ENCODE measurements at places on chromosomes 6 and 20. TPM values are rescaled to one million over a fixed set of nuclear protein-coding genes. Genes with fewer than 3 reads are reported as not detected.

- no peak for DNase-seq
Observed at GRCh38 chr20:40160097-40160550, 528.9 kb downstream of the MAFB start.

- DNase-seq, result no peak
Observed at GRCh38 chr6:51616243-51616642, 471.2 kb downstream of the PKHD1 start.

DNA sequence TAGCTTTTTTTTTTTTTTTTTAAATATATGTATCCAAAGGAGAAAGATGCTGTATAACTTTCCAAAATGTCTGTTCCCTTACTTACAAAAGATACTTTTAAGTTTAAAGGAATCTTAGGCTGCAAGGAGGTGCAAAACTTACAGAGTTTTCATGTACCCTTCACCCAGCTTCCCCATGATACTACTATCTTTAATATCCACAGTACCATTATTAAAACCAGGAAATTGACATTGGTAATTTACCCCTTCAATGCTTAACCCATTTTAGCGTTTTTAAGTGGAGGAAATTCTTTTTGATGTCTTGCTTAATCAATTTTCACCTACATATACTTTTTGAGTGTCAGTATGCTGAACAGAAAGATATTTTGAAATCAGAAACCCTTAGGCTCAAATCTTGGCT, 310.9 kb downstream of the PRL start:
- no peak for DNase-seq

DNA sequence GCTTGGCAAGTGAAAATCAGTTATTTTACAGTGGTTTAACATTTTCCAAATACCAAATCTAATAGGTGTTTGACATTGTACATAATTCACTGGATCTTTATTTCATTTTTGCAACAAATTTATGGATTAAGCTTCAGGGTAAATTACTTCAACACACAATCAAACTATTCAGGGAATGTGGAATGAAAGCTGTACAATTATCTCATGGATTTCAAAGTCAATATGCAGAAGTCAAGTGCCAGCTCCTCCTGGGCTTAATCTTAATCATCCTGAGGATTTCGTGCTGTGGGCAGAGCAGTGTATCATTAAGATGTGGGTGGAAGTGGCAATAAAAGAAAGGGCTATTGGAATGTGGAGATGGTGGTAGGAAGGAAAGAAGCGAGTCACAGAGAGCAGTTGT, 548.8 kb downstream of the COL12A1 start:
- DNase-seq, result no peak

GRCh38 chr6:37669306-37669705, 28.4 kb downstream of the MDGA1 start:
- DNase-seq, result no peak

DNA sequence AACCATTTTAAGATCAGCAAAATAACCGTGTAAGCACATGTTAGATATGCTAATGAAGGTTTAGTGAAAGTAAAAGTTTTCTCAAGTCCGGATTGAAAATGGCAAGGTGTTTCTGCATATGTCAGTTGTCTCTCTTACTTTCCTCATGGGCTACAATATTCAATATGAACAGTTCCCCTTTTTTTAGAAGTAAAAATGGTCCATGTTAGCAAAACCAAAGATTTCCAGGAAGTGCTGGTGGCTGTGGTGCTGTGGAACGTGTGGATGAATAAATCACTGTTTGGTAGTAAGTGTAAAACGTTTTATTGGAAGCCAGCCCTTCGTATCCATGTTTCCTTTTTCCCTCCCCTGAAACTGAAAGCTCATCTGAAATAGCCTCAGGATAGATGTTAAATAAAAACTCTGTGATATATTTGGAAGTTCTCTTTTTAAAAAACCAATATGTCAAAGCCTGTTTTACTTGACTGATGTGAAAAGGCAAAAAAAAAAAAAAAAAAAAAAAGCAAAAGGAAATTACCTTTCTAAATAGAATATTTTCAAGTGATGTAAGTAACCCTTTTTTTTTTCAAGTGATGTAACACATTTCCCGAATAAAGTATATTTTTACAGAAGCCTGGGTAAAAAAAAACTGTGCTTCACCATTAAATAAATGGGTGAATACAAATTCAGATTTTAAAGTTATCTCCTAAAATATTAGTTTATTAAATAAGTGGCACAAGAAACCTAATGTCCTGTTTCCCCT, 41.9 kb downstream of the PLEKHG1 start:
- DNase-seq, result no peak

GRCh38 chr20:43681468-43681942, 14.6 kb downstream of the MYBL2 start:
- DNase-seq, result no peak

- no peak for DNase-seq
Observed at GRCh38 chr6:43295456-43295855, 2.6 kb upstream of the SLC22A7 start.

GRCh38 chr20:11296221-11296620, 621.5 kb upstream of the BTBD3 start:
- no peak for DNase-seq

DNA sequence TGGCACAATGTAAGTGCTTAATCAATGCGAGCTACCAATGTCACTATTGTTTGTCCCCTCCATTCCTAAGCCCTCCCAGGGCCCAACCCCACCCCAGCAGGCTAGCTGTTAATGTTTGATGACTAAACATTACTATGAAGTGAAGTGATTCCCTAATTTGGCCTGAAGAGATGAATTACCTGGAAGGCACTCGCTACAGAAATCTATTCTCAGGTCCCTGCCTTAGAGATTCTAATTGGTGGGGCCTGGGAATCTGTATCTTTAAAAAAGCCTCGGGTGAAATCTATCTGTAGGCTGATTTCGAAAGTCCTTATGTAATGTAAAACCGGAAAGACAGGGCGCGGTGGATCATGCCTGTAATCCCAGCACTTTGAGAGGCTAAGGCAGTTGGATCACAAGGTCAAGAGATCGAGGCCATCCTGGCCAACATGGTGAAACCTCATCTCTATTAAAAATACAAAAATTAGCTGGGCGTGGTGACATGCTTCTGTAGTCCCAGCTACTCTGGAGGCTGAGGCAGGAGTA, 16.9 kb upstream of the SNAI1 start:
- no peak for DNase-seq

DNA sequence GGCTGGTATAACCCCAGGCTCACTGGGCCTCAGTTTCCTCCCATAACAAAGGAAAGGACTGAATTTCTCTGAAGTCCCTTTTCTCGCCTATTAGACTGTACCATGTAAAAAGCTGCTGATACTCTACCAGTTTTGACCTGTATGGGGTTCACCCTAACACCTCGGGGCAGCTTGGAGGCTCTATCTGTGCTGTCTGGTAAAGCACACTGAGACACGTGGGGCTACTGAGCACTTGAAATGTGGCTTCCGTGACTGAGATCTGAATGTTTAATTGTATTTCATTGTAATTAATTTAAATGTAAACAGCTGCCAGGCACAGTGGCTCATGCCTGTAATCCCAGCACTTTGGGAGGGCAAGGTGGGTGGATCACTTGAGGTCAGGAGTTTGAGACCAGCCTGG, 24.0 kb downstream of the BMP7 start:
- DNase-seq, result no peak

DNA sequence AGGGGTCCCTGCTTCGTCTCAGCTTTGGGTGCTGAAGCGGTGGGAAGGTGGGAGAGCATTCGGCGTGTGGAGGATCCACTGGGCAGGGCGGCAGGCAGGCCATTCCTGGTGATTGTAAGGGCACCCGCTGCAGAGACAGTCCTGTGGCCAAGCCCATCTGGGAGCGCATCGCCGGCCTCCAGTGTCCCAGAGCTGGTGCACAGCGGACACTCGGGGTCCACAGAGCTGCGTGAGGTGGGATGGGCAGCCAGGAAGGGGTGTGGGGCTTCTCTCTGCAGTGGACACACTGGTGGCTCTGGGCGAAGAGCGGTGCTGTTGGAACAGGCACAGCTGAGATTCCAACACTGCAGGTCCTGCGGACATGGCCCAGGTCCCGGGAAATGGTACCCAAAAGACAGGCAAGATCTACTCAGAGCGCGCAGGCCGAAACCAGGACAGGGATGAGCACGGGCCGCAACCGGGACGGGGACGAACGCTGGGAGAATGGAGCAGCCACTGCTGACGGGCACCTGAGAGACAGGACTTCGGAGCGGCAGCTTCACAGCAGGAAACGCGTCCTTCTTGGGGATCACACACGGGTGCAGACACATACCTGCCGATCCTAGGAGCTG, 188.2 kb downstream of the ERMARD start:
- DNase-seq, result no peak

DNA sequence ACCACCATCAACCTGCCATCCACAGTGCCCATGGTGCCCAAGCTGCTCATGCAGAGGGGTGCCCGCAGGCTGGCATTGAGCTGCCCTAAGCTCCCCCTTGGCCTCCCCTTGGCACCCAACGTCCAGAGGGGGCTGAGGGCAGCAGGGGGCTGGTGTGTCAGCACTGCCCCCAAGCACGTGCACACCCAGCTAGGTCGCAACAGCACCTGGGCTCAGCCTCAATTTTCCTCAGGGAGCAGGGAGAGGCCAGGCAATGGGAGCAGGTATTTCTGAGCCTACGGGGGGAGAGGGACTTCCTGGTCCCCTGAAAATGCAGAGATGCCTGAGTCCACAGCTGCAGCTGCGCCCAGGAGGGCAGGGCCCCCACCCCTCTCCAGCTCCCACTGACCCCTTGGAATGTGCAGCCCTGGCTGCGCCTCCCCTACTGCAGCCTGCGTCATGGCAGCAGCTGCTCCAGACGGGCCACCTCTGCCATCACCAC, 204.2 kb downstream of the ANKRD60 start:
- no peak for DNase-seq

- DNase-seq, result no peak
Observed at GRCh38 chr6:17884498-17885478, 102.6 kb downstream of the KIF13A start.

GRCh38 chr6:146865756-146866379, 267.1 kb downstream of the ADGB start:
- DNase-seq, result no peak

- no peak for DNase-seq
Observed at GRCh38 chr20:50957276-50957675, 1.1 kb downstream of the DPM1 start.

DNA sequence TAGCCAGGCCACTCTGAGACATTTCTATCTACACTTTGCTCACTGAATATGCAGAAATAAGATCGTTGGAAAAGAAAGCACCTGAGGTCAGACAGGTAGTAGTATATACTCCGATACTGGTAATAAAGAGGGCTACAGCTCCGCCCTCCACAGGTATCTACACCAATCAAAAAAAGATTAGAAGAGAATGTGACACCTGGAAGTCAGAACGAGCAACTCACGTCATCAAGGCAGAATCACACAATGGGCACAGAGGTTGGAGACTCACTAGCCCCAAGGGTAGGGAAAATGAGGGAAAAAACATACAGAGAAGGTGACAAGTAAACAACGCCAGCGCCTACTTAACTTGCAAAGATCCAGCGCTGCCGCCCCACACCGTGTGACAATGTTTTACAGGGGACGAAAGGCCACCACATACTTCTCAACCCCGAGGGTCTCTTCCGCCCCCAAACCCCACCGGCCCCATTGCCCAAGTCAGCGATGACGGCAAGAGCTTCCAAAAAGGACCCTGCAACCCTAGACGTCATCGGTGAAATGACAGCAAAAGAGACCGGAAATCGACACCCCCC, 653 bp downstream of the LMBRD1 start:
- DNase-seq, result no peak

GRCh38 chr6:105859457-105859856, 226.7 kb upstream of the PRDM1 start:
- no peak for DNase-seq

Gene FILIP1
- total RNA-seq, result not detected

Gene NRM
- total RNA-seq, result 33.9 TPM

Gene NR2E1
- not detected for total RNA-seq

Gene TRIM40
- total RNA-seq, result not detected

Gene POM121L2
- not detected for total RNA-seq

Gene CITED2
- 80.4 TPM for total RNA-seq

Gene PPIL6
- total RNA-seq, result 0.17 TPM

Data from activated naive CD8-positive, alpha-beta T cell treated with anti-CD3 and anti-CD28 coated beads, Interleukin-2, amount 10 ng/mL, durations not matched to agents 7 days and 5 days (primary cell).